CD4-positive, alpha-beta T cell treated with Interleukin-12 subunit alpha and Interleukin-12 subunit beta, for 1 hour (primary cell): ENCODE measurements at places on chromosomes 16 and 17.
A peak's percentile ranks its signal among the peaks of the same experiment; 100 is the strongest.

DNA sequence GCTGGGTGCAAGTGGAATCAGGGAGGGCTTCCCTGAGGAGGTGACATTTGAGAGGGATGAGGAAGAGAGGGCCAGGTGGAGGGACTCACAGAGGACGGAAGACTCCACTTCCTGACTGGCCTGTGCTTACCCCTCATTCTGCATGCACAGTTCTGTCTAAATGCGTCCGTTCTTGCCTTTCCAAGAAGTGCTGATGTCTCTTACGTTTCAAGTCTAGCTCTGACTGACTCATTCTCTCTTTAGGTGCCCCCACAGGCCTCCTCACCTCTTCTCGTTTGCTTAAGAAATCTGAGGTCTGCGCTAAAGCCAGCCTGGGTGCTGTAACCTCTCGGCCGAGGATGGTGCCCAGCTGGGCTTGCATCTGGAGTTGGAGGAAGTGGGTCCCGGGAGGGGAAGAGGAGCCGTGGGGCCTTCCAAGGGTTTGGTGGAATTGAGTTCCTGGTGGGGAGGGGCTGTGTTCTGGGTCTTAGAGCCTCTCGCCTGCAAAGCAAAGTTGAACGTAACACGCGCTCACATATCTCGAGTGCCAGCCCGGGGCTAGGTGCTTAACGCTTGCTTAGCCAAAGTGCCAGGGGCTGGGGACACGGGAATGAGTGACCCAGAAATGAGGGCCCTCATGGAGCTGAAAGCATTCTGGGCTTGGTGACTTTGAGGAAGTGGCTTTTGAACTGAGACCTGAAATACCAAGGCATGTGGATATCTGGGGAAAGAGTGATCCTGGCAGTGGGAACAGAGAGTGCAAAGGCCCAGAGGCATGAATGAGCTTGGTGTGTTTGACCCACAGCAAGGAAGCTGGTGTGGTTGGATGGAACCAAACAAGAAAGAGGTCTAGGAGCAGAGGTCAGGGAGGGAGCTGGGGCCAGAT is 4.8 kb downstream of the IL4R start:
- DNase-seq: peak; percentile 43

- no peak for DNase-seq
Observed at GRCh38 chr17:78230252-78230962, 1.0 kb upstream of the TMEM235 start.

GRCh38 chr16:70434484-70435260 is 4.2 kb downstream of the ST3GAL2 start:
- DNase-seq: no peak

- no peak for DNase-seq
Observed at GRCh38 chr16:29757950-29758466, 12.2 kb upstream of the C16orf54 start.

DNA sequence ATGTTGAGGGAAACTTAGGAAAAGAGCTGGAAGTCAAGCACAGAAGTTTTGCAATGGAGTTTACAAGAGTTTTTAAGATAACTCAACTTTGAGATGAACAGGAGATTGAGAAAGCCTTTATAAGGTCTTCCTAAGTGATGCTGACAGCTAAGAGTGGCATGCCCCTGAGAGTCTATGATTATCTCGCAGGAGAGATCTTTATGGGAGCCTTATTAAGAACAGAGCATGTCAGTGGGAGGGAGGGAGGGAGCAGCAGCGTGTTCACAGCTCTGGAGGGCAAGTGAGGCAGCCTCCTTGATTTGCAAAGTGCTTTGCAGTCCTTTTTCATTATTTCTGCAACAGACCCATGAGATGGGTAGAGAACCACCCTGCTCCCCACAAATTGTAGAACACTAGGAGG is 30.7 kb downstream of the GNAO1 start:
- DNase-seq: no peak

- DNase-seq: no peak
Observed at GRCh38 chr17:78206298-78206697, 7.8 kb upstream of the BIRC5 start.

DNA sequence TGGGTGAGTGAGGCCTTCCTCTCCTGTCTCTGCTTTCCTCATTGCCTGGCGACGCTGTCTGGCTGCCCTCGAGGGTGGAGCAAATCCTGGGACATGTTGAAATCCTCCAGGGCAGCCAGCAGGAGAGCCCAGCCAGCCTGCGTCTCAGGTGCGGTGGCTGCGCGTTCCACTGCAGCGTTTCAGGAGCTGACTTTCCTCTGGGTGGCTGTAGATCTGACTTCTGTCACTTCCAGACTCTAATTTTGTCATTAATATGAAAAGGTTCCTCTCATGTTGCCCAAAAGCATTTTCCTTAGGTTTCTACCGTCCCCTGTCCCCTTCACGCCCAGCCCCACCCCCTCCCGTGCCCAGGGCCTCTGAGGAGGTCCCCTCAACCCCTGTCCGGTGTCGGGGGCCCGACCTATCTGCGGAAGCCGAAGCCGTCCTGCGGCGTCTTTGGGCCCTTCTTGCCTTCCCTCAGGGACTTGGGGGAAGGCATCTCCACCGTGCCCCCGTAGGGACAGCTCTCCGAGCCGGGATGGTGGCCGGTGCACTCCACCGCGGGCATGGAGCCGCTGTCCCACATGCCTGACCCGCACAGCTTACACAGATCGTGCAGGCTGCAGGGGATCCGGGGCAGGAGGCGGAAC is 95.1 kb downstream of the TBC1D16 start:
- DNase-seq: no peak

- peak; percentile 52 for DNase-seq
Observed at GRCh38 chr16:25838724-25839186, 147.0 kb downstream of the HS3ST4 start.

DNA sequence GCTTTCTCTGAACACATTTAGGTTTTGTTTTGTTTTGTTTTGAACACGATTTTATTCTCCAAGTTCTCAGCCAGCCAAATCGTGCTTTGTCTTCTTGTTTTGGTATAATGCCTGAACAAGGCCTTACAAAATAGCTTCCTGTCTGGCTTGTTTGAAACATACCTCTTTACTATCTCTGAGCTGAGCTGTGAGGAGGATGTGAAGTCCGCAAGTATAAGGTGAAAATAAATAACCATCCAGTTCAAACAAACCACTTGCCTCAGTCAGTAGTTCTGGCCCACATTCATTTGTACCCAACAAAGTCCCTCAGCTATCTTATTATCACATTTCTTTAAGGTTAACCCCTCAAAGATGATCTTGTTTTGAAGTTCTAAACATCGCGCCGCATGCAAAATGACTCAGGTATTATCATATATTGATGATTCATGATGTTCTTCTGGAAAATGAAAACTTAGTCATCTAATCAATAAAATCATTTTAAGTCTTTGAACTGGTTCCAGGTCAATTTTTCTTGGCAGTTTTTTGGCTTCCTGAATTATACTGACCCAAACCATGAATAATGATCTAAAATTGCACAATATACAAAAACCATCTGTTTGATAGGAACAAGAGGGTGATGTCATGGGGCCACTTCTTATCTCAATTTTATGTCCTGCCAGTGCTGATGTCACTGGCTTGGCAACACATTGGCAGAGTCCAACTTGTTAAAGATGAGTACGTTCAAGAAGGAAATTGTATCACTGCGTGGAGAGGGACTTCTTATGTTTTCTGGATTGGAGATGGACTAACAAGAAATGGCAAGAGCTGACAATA is 694.3 kb downstream of the KCNJ2 start:
- DNase-seq: no peak

- DNase-seq: no peak
Observed at GRCh38 chr17:60730273-60730672, 52.6 kb downstream of the BCAS3 start.

- no peak for DNase-seq
Observed at GRCh38 chr17:43661699-43662412, at the start of gene MEOX1. TSS of gene MEOX1 (minus strand) at chr17:43661922. CDS start at chr17:43661534, 388 bp downstream.

DNA sequence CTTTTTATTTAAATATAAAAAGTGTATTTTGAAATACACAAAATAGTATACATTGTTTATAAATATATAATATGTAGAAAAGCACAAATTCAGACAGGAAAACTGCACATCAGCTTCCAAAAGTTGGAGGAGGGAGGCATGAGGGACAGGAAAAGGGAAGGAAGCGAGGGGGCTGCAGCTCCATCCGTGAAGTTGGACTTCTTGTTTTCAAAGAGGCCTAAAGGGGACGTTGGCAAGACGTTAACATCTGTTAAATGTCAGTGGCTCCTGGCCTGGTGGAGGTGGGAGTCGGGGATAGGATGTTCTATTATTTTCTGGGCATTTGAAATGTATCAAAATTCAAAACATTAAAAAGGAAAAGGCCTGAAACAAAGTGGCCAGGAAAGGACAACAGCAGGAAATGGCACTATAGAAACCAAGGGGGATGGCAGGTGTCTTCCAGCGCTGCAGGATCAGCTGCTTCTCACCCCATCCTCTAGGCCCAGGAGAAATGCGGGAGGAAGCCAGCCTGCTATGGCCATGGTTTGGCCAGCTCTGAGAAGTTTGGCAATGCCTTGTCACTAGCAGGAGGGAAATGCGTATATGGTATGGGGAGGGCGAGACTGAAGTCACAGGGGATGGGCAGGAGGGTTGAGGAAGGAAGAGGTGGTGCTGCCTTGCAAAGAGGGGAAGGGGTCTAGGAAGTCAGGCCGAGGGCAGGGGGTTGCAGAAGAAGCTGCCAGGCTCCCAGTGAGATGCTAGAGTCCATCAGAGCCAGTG is 6.4 kb downstream of the CMTM2 start:
- no peak for DNase-seq

GRCh38 chr17:69065113-69065512 is 4.4 kb upstream of the ABCA9 start:
- DNase-seq: no peak

GRCh38 chr16:4517812-4518680 is 20.5 kb downstream of the CDIP1 start:
- no peak for DNase-seq

DNA sequence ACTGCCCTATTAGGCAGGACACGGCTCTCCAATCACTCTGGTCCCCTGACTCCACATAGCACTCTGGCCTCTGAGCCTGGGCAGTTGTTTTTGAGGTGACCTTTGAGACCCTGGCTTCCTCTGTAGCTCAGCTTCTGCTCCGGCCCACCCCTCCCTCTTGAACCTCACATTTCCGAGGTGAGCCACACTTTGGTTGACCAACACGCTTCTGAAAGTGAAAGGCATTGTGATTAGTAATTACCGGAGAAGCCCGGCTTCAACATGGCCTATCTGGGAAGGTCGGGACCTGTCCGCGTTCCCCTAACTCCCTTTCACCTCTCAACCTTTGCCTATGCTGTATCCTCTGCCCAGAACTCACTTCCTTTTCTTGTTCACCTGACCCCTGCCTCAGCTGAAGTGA is 10.3 kb upstream of the ITGAX start:
- DNase-seq: no peak

GRCh38 chr17:14302431-14303099 is 1.7 kb downstream of the HS3ST3B1 start:
- peak; percentile 87 for DNase-seq

DNA sequence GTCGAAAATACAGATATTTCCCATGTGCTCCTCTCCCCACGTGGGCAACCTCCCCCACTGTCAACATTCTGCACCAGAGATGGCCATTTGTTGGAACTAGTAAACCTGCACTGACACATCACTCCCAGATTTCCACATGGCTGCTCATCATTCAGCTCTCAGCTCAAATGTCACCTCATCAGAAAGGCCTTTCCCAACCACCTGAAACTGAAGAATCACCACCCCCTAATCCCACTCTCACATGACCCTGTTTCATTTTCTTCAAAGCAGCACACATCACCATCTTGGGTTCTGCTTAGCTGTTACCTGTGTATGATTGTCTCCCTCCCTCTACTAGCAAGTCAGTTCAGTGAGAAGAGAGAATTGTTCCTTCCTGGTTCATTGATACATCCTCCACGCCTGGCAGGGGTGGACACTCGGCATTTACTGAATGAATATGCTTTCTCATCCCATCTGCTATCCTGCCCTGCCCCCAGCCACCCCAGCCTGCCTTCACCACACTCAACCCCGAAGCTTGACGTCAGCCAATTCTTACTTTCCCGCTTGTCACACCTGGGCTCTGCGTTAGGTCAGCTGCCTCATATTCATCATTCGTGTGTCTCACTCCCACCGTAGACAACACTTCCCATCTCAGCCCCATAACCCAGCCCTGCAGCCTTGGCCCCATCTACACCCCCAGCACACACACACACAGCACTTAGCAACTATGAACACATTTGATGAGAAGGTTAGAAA is 1.5 kb downstream of the C17orf114 start:
- no peak for DNase-seq

DNA sequence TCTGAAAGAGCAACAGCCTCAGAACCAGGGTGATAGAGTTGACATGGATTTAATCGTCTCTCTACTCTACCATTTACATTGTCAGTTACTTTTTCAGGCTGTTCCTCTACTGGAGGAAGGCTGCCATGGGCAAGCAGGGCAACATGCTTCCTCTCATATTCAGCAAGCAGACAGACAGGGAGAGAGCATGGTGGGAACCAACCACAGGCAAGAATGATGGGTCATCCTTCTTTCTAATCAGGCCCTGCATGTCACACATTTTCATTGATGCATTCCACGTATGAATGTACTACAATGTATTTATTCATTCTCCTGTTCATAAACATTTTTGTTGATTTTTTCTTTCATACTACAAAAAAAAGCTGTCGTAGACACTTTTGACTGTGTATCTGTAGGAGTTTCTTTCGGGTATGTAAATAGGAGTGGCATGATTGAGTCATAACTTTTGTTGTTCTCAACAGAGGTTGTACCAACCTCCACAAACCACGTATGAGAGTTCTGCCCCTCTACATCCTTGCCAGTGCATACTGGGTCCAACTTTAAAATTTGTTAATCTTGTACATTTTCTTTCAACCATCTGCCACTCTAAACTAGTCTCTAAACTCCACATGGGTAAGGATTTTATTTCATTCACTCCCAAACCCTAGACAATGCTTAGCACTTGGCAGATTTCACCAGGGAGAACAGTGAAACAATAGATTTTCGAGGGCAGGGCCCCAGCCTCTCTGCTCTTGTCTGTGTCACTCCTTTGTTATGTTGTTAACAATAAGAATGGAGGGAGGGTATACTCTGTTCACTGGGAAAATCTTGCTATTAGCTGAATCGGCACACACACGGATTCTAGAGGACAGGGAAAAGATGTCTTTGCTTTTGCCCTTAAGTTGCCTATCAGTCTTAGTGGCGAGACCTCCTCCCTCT is 58.7 kb downstream of the CMC2 start:
- no peak for DNase-seq

GRCh38 chr17:50945779-50946222 is 79.6 kb upstream of the TOB1 start:
- no peak for DNase-seq

- DNase-seq: peak; percentile 88
Observed at GRCh38 chr16:67279296-67280089, at the start of gene PLEKHG4. TSS of gene PLEKHG4 (plus strand) at chr16:67279532. CDS start at chr16:67280045, 513 bp downstream.

- DNase-seq: no peak
Observed at GRCh38 chr16:4316864-4317531, 1.1 kb downstream of the GLIS2 start.

- DNase-seq: no peak
Observed at GRCh38 chr17:50609380-50610074, 25.2 kb upstream of the ABCC3 start.
